ENCODE measurements at places on chromosomes 5 and 9. TPM values are rescaled to one million over a fixed set of nuclear protein-coding genes. Genes with fewer than 3 reads are reported as not detected.
A peak's percentile ranks its signal among the peaks of the same experiment; 100 is the strongest.

The NPR3 gene
- 11.7 TPM for total RNA-seq

DNA sequence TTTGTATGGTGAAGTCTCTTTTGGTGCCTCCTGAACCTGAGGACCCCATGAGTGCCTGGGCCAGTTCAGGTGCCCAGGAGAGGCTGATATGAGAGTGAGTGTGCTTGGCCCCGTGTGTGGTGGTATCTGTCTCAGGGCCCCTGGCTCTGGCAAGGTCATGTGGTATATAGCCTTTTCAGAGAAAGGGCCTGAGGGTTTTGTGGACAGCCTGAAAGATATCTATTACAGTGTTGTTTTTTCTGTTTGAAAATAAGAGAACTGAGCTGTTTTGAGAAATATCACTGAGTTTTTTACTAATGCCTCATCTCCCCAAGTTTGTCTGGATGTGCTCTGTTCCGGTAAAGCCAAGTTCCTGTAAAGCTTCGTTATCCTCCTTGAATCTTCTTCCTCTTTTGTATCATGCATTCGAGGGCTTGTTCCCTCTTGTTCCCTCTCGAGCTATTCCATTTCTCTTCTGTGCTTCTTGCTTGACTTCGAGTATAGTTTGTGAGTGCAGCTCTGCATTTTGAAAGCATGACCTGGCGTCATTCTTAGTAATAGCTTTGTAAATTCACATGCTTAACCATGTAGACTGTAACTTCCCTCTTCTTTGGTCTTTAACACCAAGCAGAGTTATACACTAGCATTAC is 122.3 kb downstream of the MAST4 start:
- no peak for DNase-seq

- no peak for DNase-seq
Measured at GRCh38 chr5:42483472-42484154, 60.4 kb downstream of the GHR start.

GRCh38 chr5:123422433-123423277 is 548 bp downstream of the CEP120 start:
- DNase-seq, result peak; percentile 13

Data from heart right ventricle (tissue), 16 donors.